ENCODE measurements at places on chromosomes 5 and 9. TPM values are rescaled to one million over a fixed set of nuclear protein-coding genes. Genes with fewer than 3 reads are reported as not detected.

The IDNK gene
- 11.7 TPM for total RNA-seq

The CORO2A gene
- total RNA-seq, result 1.7 TPM

- H3K27me3 ChIP-seq, result no peaks in the 10 kb centered on the region
- H3K36me3 ChIP-seq, result no peaks in the 10 kb centered on the region
- no peaks in the 10 kb centered on the region for H3K4me1 ChIP-seq
- H3K4me3 ChIP-seq, result no peak overlapping the region
- H3K27ac ChIP-seq, result no peak overlapping the region
- DNase-seq, result no peak
Observed at GRCh38 chr5:110973510-110973909, 98.0 kb upstream of the TSLP start.

DNA sequence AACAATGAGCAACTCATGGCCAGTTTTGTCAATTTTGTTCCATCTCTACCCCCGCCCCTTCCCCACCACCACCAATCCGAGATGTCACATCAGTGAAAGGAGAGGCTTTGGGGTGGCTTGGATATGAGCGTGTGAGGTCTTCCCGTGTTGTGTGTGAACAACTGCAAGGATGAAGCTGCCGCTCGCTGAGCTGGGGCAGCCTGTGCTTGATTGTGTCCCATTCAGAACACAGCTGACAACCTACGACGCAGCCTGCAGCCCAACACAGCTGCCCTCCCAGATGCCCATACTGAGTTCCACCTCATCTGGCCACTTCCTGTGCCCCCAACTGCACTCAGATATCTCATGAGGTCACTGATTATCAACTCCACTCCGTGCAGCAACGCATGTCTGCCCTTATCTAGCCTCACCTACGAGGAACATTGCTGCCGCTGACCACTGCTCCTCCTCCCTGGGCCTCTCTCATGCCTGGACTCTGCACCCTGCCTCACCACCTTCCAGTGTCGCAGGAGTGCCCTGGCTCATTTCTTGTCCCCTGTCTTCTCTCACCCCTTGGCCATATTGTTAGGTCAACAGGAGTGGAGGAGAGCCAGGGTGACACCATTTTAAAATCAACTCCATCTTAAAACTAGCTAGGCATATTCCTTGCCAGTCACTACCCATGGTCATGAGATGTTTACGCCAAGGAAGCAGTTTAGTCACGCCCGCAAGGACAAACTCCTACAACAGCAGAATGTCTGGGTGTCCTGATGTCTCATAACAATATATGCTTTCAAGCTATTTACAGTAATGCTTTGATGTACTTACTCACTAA is 7.3 kb upstream of the IL4 start:
- H3K4me3 ChIP-seq, result no peak overlapping the region
- H3K4me1 ChIP-seq, result peaks cover 15% of the 10 kb centered on the region
- DNase-seq, result no peak
- H3K27ac ChIP-seq, result no peak overlapping the region
- no peaks in the 10 kb centered on the region for H3K27me3 ChIP-seq

DNA sequence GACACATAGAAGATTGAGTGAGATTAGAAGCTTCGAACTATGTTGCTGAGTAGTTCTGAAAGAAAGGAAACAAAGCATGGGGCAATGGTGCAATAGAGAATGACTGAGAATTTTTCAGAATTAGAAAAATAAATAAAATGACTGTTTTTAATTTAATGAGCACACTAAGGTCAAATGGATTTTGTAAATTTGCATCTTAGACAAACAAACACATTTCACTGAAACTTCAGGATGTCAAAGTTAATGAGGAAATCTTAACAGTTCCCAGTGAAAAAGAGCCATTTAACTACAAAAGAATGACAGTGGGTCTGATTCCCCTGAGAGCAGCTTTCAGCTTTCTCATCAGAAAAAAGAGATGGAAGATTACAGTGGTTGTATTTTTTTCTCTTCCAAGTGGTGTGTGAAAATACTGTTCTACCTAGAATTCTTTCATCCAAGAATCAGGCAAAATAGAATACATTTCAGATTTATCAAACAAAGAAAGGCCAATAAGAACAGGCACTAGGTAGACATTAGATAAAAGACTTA is 591.9 kb downstream of the SEMA5A start:
- H3K36me3 ChIP-seq, result no peaks in the 10 kb centered on the region
- no peak overlapping the region for H3K27ac ChIP-seq
- DNase-seq, result no peak
- H3K4me1 ChIP-seq, result no peaks in the 10 kb centered on the region
- no peak overlapping the region for H3K4me3 ChIP-seq
